Renal pelvis (tissue), 12 donors: ENCODE measurements at places on chromosomes 3 and 15.

- no peak for DNase-seq
Measured at GRCh38 chr3:18987070-18987469, 161.2 kb upstream of the KCNH8 start.

DNA sequence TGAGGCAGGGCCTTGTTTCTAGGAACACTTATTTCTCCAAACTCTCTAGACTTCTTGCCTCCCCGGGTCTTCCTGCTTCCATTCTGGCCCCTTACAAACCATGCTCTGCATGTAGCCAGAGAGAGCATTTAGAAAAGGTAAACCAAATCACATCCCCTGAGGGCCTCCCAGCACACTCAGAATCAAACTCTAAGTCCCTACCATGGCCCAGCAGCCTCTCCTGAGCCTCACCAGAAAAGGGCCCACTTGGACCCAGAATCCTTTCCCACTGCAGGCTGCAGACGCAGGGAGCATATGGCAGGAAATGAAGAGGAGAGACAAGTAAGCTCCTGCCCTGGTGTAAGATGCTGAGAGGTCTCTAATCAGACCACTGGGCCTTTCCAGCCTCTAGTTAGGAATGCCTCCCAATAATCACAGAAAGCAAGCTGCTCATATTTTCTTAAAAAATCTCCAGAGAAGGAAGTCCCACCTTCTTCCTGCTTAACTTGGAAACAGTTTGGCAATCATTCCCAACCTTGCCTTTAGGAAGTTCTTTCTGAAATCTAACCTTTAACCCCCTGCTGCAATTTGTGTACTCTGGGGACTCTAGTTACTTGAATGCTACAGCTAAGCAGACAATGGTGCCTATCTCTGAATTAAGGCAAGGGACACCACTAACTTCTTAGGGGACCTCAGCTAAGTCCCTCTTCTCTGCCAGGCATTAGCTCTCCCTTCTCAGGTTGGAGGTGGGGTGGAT, 4.2 kb downstream of the AMOTL2 start:
- no peak for DNase-seq

GRCh38 chr3:63124090-63124489, 154.0 kb upstream of the SYNPR start:
- no peak for DNase-seq

DNA sequence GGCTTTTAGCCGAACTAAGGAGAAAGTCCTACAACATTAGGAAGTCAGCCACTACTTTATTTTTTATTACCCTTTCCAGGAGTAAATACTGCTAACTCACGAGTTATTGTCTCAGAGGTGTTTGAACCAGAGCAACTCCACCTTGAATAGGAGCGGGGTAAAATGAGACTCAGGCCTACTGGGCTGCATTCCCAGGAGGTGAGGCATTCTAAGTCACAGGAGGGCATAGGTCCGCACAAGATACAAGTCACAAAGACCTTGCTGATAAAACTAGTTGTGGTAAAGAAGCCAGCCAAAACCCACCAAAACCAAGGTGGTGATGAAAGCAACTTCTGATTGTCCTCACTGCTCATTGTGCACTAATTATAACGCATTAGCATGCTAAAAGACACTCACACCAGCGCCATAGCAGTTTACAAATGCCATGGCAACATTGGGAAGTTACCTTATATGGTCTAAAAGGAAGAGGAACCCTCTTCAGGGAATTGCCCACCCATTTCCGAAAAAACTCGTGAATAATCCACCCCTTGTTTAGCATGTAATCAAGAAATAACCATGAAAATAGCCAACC, 555.9 kb downstream of the IGSF11 start:
- DNase-seq: no peak

DNA sequence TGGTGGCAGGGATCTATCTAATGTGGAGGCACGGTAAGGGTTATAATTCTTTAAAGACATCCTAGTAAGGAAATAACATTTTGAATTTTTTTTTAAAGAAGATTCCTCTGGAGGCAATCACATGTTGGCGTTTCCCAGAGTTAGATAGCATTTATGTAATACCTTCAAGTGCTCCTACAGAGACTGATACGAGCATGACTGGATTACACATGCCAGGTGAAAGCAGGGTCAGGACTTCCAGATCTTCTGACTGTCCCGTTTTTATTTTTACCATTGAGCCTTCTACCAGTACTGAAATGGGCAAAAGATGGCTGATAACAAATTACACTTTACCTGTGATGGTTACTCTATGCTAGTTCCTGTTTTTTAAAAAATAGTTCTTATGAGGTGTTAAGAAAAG, 13.8 kb downstream of the IL17RB start:
- DNase-seq: no peak

- DNase-seq: no peak
Measured at GRCh38 chr3:11009898-11010297, 17.4 kb downstream of the SLC6A1 start.

- DNase-seq: no peak
Measured at GRCh38 chr15:85172846-85173490, 191.3 kb downstream of the PDE8A start.

- DNase-seq: no peak
Measured at GRCh38 chr3:23580096-23580713, 225.6 kb upstream of the UBE2E1 start.
